ENCODE measurements at places on chromosomes 7 and 10. TPM values are rescaled to one million over a fixed set of nuclear protein-coding genes. Genes with fewer than 3 reads are reported as not detected.

GRCh38 chr10:75400771-75401568 lies 594 bp downstream of the ZNF503 start:
- DNase-seq: peak; percentile 51

- DNase-seq: peak; percentile 88
Measured at GRCh38 chr7:105521717-105522463, at the start of gene PUS7. PUS7 (minus strand) TSS chr7:105522271; CDS start chr7:105508512, 13,759 bp downstream.

GRCh38 chr7:98202367-98203195 lies 8.7 kb upstream of the BHLHA15 start:
- no peak for DNase-seq

- no peak for DNase-seq
Measured at GRCh38 chr10:30885423-30885822, 146.2 kb downstream of the ZNF438 start.

- no peak for DNase-seq
Measured at GRCh38 chr7:119999738-120000475, 273.1 kb upstream of the KCND2 start.

- no peak for DNase-seq
Measured at GRCh38 chr10:71555724-71556119, 159.0 kb downstream of the CDH23 start.

DNA sequence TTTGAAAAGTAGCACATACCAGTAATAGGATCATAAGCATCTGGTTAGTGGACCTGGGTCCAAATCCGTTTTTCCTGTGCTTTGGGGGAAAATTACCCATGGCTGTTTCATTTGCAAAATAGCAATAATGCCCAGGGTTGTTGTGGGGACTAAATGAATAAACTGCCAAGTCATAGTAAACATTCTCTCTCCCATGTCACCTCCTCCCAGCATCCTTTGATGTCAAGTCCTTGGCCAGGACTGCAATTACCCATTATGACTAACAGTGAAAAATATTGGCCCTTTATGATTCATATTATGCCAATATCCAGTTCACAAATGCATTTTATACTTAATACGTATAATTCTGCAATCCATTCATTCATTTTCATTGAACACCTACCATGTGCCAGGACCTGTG lies 23.0 kb downstream of the TOMM7 start:
- DNase-seq: no peak

- DNase-seq: no peak
Measured at GRCh38 chr7:23220690-23221305, 25.8 kb upstream of the GPNMB start.

- DNase-seq: no peak
Measured at GRCh38 chr7:32522746-32523530, 27.6 kb downstream of the AVL9 start.

DNA sequence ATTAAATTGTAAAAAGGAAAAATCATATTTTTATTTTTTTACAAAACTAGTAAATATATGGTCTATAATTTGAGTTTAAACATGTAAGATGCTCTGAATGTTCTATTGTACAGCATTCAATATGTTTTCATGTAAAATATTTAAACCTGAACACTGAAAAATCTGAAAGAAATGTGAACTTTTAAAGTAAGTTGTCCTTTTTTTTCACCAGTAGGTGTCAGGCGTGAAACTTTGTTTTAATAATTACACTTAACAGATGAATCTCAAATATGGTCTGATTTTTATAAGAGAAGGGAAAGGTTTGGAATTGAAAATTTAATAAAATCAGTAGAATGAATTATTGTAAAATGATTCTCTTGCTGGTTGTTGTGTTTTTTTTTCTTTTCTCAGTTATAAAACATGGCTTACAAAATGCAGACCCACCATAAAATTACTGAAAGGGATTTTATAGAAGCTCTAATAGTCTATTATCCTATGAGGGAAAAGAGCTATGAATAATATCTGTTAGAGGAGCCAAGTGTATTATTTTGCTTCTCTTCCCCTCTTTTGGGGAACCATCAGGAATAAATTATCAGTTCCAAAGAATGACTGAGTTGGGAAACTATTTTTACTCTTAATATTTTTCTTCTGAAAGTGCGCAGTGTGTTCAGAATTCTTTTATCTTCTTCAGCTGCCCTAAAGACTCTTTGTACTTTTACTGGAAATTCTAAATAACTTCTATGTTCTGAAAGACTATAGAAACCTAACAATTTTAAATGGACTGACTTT lies 217.7 kb upstream of the FZD1 start:
- DNase-seq: no peak

DNA sequence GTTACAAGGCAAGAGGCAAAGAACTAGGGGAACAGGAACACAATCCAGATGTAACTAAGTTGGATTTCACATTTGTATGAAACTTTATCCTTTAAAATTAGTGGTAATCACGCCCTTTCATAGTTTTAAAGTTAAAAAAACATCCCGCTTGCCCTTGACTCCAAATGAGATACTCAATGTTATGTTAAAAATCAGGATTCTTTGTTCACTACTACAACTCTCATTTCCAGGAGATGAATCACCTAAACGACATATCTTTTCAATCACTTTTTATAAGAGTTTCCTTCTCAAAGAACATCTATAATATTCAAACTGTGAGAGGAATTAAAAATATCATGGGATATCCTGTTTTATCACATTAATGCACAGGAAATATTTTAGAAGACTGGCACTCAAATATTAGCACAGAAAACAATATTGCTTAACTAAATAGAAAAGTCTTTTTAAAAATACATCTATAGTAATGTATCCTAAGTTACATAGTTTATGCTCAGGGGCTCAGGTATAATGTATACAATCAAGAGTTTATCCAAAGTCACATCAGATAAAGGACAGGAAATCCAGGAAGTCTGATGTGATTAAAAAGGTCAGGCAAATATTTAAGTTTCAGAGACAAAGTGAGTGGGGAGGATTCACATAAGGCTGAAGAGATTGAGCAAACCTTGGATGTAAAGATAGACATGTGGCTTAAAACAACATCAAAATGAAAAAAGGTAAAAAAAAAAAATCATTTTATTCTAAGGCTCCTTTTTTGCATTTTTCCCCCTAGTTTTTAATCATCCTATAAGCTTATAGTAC lies 41.9 kb downstream of the CADPS2 start:
- DNase-seq: no peak

DNA sequence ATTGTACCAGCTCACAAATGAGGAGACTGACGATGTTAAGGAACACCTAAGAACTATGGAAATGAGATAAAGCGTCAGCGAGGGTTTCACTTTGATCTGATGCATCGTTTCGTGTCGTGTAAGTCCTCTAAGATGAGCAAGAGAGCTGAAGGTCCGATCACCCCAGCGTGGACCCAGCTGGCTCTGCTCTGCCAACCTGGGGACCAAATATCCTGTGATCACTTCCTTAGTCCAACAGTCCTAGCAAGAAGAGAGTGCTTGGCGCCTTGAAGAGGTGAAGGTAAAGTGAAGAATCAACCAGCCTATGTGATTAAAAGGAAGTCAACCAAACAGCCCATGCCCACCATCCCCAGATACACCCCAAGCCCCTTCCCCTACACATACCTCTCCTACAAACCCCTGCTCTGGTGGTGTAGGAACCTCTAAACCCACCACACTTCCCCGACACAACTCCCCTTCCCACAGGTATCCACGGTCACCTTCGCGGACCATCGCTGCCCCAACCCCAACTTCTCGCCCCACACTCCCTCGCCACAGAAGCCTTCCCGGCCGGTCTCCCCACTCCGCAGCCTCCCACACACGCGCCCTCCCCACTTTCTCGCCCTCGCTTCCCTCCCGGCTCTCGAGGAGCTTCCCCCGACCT lies 722 bp downstream of the UPF2 start:
- no peak for DNase-seq

GRCh38 chr7:14309432-14309831 lies 320.0 kb upstream of the ETV1 start:
- no peak for DNase-seq

- no peak for DNase-seq
Measured at GRCh38 chr7:95011995-95012394, 104.6 kb downstream of the PPP1R9A start.

- no peak for DNase-seq
Measured at GRCh38 chr7:26090927-26091519, 61.0 kb upstream of the NFE2L3 start.

DNA sequence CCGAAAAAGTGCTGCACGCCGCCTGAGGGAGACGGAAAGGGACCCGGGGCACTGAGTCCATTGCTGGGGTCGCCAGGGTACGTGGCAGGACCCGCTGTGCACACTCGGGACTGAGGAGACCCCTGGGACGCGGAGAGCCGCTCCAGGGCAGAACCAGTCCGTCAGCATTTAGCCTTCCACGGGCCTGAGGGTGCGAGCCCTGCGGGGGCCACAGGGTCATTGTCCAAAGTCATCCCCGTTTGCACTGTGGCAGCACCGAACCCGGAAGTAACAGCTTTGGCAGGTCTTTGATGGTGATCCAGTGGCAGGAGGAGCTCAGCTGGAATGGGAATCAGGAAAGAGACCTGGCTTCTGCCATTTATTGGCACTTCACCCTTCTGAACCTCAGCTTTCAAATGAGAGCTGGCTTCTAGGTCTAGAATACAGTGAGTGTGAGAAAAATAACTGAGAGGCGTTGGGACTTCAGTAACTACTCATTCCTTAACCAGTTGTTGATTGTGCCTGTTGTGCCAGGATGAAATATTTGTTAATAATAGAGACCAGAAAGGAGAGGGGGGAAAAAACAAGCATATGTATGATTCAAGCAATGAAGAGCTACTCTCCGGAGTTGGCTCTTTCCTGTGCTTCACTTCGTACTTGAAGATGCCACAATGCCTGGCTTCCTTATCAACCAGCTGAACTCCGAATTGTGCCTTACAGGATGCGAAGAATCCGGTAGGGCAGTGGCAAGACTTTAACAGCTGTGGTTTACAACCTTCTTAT lies 811 bp upstream of the ARHGAP12 start:
- peak; percentile 69 for DNase-seq

GRCh38 chr7:84190016-84190705 lies 4.4 kb downstream of the SEMA3A start:
- DNase-seq: no peak

GRCh38 chr10:72308320-72308987 lies 34.7 kb downstream of the DDIT4 start:
- DNase-seq: peak; percentile 79

DNA sequence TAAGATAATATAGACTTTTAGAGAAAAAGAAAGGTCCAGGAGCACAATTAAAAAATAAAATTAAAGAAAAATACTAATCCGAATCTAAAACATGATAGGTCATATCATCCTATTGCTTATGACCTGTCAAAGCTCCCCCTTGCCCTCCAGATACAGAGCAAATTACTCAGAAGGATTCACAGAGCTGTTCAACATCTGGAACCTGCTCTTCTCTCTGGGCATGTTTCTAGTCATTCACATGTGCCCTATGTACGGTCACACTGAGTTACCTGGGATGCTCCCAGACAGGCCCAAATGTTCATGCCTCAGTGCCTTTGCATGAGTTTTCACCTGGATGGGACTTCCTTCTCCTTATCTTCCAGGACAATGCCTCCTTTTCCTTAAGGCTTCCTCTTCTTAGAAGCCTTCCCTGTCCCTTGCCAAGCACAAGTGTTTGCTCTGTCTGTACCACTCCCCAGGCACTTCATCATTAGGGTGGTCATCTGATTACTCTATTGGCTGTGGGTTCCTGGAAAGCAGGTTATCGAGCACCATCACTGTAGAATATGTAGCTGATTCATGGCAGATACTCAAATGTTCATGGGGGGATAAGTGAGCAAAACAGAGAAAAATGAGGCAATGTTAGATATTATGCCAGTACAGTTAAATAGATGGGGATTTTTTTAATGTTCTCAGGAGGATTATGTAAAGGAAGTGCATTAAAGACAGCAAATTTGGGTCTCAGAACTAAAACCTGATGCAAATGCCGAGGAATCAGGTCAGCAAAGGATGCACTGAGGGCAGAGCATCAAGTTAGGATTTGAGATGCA lies 12.0 kb upstream of the AOAH start:
- no peak for DNase-seq

DNA sequence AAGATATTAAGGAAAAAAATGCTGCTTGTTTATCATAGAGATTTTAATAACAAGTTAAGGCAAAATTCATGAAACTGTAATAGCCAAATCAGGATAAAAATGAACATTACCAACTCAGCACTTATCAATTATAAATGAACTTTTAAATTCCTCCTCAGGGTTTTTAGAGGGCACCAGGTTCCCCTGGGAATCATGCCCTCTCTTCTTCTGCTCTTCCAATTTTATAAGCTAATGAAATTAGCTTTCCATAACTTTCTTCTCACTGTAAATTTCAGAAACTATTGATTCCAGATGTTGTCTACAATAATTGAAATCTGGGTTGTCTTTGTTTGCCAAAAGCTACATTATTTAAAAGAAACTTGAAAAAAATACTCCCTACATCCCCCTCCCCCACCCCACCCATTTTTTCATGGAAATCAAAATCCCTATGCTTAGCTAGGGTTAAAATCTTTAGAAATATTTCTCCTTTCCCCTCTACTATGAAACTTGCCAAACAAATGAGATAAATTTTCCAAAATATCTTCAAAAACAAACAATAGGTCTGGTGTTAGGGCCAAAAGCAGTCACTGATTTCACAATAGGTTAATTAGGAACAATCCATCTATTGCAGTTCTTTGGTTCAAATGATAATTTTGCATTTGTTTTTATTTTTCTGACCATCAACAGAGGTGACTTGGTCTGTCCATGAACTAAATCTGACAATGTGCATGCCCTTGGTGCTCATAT lies 187.7 kb downstream of the DOCK4 start:
- DNase-seq: no peak

DNA sequence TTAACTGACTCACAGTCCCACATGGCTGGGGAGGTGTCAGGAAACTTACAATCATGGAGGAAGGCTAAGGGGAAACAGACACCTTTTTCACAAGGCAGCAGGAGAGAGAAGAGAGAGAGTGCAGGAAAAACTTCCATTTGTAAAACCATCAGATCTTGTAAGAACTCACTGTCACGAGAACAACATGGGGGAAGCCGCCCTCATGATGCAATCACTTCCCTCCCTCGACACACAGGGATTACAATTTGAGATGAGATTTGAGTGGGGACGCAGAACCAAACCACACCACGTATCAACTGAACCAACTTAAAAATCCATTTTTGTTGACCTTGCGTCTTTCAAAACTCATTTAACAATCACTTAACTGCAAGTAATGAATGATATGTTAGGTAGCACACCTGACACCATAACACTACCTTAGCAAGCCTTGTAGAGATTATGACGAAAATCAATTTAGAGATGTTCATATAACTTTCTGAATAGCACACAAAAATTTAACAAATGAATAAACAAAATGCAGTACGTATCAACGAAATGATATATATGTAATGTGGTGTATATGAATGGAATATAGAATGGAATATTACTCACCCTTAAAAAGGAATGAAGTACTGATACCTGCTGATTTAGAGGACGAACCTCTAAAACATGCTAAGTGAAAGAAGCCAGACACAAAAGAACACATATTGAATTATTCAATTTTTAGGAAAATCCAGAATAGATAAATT lies 3.7 kb downstream of the FAM3C start:
- DNase-seq: no peak

The CPN1 gene
- not detected for total RNA-seq

The GIMAP2 gene
- total RNA-seq: 19.1 TPM

The ZDHHC16 gene
- 37.4 TPM for total RNA-seq

The MSS51 gene
- 2.0 TPM for total RNA-seq

The TMEM229A gene
- total RNA-seq: 0.66 TPM

The FBH1 gene
- 101 TPM for total RNA-seq
